ENCODE measurements at places on chromosomes 7 and 10.

DNA sequence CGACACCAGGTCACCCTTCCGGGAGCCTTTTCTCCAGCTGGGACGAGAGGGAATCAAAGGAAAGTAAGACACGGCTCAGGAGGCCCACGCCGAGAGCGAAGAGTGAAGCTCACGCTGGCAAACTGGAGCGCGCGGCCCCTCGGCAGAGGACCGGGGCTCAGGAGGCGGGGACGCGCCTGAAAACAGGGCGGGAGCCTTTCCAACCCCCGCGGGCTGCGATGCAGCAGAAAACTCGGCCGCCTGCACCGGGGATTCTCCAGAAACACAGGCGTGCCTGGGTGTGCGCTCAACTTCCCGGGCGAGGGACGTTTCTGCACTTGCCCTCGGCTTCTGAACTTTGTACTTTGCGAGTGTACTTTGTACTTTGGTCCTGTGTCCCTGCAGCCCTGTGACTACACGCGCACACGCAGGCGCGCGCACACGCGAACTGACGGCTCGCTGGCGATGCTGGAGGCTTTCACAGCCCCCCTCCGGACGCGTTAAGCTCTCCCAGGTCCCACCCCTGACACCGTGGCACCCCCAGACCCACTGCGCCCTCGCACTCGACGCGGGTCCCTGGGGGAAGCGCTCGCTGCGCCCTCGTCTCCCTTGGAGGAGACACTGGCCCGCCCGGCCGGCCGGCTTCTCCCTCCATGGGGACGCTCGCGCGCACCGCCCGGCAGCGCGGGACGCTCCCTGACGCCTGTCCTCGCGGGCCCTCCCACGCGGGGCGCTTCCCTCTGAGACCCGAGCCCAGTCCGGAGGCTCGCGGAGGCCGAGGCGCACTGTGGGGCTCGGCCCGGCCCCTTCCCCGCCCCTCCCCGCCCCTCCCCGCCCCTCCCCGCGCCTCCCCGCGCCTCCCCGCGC is 588 bp upstream of the PAOX start:
- no peak for DNase-seq

- DNase-seq, result no peak
These were observed 60.5 kb downstream of the YKT6 start for GRCh38 chr7:44261240-44261639.

GRCh38 chr7:16068183-16068582 is 353.2 kb downstream of the CRPPA start:
- no peak for DNase-seq

GRCh38 chr10:35208536-35208935 is 81.9 kb downstream of the CREM start:
- DNase-seq, result no peak

GRCh38 chr7:11914645-11915044 is 82.6 kb upstream of the THSD7A start:
- no peak for DNase-seq

- no peak for DNase-seq
These were observed 76.4 kb downstream of the MAGI2 start for GRCh38 chr7:79377097-79377496.

GRCh38 chr10:6699336-6699735 is 119.3 kb upstream of the PRKCQ start:
- no peak for DNase-seq

- DNase-seq, result no peak
These were observed 41.6 kb upstream of the AQP1 start for GRCh38 chr7:30869794-30870611.

DNA sequence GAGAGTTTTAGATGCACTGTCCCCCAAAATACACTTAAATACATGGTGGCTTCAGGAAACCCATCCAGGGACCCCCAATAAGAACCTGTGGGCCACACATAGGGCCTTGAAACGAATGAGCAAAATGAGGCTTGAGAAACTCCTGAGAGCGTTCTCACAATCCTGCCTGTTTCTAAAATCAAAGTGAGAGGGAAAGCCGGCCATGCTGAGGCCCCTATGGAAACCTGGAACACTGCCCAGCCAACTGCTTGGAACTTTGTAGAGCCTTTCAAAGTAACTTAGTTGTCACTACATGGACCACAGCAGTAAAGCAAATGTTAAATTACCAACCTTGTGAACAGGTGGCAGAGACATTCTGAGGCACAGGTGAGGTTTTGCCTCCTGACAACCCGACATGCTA is 13.4 kb downstream of the SGMS1 start:
- DNase-seq, result no peak

DNA sequence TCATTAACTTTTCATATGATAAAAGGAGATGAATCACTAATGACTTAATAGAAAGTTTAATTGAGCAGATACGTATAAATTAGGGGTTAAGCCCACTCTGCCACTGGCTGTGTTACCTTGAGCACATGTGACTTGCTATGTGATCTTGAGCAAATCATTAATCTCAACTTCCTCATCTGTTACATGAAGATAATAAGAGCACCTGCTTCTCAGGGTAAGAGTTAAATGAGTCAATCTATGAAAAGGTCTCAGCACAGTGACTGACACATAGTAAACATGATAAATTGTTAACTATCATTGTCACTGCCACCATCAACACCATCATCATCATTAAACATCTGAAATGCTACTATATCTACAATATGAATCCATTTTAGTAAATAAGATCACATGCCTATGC is 110.8 kb downstream of the TPK1 start:
- no peak for DNase-seq

- DNase-seq, result no peak
These were observed 27.3 kb upstream of the WDFY4 start for GRCh38 chr10:48657416-48657815.

DNA sequence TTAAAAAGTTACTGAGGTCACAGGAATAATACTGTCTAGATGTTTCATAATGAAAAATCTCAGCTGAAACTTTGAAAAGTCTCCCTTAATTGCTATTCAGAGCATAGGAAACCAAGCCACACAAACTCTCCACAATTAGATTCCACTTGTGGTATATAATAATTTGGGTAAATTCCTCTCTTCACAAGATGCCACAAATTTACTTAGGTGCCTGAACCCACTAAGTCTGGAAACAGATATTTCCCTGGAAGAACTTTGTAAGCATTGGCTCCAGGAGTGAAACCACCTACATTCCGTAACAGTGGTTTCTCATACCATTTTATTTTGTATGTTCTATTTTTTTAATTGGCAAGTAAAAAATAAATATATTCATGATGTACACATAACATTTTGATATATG is 493.4 kb downstream of the SEMA3D start:
- no peak for DNase-seq

DNA sequence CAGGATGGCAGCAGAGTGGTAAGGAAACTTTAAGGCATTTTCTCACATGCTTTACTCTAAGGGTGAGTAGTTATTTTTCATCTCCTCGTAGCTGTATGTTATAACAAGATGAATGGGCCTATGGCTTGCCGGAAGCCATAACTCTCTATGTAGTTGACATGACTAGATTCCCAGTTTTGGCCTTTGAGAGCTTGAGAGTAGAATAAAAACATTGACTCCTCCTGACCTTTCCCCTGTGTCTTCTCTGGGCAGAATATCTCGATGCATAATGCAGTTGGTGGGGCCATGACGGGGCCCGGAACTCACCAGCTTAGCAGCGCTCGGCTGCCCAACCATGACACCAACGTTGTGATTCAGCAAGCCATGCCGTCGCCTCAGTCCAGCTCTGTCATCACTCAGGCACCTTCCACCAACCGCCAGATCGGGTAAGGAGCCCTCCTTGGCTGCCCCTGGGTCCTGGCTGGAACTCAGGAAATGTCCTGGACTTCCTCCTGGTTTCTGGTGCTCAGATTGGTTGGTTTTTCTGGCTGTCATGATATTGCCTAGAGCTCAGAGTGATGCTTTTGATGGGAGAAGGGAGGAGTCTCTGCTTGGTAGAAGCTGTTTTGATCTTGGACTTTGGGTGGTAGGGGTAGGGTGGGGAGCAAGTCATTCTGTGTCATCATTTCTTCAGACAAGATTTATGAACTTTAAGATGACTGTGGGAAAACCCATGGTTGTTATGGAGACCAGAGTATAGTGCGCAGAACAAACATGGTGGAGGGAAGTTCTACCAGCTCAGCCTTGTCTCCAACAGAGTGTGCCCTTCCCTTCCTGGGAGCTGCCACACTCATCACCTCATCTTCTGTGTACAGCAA is 158.0 kb downstream of the CREB5 start:
- DNase-seq, result no peak

GRCh38 chr10:3172081-3172445 is 519 bp downstream of the PITRM1 start:
- DNase-seq, result no peak
